HT-29 (cell line): ENCODE measurements at places on chromosomes 7 and 10. TPM values are rescaled to one million over a fixed set of nuclear protein-coding genes. Genes with fewer than 3 reads are reported as not detected.
A peak's percentile ranks its signal among the peaks of the same experiment; 100 is the strongest.

DNA sequence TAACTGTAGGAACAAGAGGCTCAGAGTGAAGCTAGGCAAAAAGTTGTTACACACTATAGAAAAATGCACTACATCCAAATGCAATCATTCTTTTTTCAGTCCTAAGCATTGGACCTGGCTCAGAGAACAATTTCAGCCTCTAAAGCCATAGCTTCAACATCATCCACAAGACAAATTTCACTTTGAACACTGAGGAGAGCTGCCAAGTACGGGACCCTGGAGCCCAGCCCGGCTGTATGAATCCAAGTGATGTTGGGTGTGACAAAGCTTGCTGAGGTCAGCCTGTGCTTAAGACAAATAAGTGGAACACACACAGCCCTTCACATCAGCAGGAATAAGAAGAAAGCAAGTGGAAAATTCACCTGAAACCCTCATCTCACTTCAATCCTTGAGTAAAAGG is 233.1 kb upstream of the PFKP start:
- no peak for DNase-seq

The FZD8 gene
- 0.99 and 1.1 TPM in 2 replicates for total RNA-seq

DNA sequence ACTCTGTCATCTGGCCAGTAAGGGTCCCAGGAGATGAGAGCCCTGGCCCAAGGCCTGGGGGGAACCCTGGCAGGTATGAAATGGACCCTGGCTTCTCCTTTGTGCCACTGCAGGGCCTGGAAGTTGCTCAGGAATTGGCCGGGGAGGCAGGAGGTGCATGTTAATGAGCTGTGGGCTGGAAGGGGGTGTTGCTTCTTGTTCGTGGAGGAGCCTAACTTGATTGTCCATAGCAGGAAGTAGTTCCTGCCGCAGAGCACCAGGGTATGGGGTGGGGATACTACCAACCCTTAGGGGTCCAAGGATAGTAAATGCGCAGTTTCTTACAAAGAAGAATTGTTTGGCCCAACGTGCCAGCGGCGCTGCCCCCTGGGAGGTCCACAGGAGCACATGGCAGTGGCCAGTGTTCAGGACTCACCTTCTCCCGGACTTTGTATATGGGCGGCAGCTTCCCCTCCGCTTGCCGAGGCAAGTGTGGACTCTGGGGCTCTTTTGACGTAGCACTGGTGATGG is 21.5 kb downstream of the TEX36 start:
- DNase-seq = no peak

The WDR86 gene
- total RNA-seq = 1.8 and 2.0 TPM in 2 replicates

DNA sequence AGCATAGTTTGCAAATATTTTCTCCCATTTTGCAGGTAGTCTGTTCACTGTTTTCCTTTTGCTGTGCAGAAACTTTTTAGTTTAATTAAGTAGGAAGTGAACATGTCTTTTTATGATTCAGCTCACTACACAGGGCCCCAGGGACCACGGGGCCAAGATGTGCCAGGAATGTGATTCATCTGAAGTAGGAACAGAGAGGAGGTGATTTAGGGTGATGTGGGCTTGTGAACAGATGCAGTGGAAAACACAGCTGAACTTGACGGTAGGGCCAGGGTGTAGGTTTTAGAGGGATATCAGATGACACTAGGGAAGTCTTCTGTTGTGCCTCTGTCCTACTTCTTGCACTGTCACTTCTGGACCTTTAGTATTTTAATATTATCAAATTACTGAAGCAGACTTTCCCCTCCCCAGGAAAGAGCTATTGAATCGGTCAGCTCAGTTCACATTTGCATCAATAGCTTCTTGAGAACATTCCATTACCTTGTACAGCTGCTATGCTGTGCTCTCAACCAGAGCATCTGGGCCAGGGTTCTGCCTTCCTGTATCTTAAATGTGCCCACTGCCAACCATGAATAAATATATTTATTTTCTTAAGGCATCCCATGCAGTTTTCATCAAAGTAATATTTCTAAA is 96.9 kb downstream of the OSBPL3 start:
- no peak for DNase-seq

DNA sequence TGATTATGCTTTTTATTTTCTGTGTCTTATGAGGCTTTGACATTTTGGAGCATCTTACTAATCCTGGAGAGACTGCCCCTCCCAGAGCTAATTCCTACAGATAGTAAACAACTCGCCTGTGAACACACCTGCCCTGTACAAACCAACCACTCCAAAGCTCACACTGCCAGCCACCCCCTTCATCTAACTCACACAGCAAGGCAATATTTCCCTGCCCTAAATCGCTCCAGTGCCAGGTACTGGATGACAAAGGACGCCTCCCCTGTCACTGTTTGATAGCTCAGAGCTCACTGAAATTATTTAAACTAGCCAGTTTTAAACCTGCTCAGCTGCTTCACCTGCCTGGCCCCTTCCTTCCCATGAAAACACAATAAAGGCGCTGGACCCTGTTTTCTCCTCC is 535.1 kb upstream of the CELF2 start:
- no peak for DNase-seq

The BAIAP2L1 gene
- total RNA-seq = 46.2 and 48.0 TPM in 2 replicates

The NEURL1 gene
- total RNA-seq = 5.4 and 7.2 TPM in 2 replicates

GRCh38 chr7:778271-778967 is 51.3 kb upstream of the PRKAR1B start:
- no peak for DNase-seq

The IKZF1 gene
- total RNA-seq = not detected in 2 replicates

- DNase-seq = peak; percentile 73
These were observed 2.5 kb downstream of the PRR15 start for GRCh38 chr7:29565982-29566746.

DNA sequence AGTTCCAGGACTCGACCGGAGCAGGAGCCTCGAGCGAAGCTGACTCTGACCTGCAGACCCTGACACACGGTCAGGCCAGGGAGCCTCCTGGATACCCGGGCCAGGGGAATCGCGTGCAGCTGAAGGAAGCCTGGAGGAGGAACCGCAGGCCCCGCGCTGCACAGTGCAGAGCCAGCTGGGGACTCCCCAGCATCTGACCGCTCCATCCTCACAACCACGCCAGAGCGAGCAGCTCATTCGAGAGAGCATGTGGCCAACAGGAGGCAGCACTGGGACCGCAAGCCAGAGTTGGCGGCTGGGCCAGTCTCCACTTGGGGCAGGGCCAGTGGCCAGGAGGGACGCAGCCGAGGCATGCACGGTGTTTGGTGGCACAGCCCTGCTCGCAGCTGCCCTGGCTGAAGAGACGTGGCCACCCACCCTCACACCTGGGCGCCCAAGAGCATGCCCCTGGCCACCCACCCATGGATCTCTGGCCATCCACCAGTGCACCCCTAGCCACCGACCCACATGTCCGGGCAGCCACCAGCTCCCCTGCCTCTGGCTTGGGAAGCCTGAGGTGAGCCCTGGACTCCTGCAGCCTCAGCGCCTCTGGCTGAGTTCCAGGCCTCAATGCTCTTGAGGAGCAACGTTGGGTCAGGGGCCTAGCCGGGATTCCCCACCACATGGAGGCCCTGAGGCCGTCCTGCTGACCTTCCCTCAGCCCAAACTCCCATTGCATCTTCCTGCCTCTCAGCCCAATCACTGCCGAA is 213.9 kb downstream of the ELFN1 start:
- no peak for DNase-seq

GRCh38 chr7:5694221-5694754 is 87.2 kb downstream of the RNF216 start:
- no peak for DNase-seq

DNA sequence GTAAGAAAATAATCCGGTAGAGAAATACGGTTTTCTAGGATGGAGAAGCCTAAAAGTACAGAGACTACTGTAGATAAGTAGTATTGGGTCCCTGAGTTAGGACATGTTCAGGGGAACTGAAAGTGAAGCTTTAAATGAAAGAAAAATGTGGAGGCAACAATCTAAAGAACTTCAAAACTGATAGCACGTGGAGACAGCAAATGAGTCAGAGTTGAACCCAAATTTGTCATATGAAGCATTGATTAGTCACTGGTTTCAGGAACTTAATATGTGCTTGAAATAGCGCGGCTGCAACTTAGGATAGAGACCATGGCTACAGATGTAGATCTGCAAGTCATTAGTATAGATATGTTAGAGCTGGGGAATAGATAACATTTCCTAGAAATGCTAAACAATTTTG is 1138.6 kb upstream of the SORCS1 start:
- DNase-seq = no peak

- no peak for DNase-seq
These were observed 6.4 kb downstream of the USP6NL start for GRCh38 chr10:11604865-11605650.

DNA sequence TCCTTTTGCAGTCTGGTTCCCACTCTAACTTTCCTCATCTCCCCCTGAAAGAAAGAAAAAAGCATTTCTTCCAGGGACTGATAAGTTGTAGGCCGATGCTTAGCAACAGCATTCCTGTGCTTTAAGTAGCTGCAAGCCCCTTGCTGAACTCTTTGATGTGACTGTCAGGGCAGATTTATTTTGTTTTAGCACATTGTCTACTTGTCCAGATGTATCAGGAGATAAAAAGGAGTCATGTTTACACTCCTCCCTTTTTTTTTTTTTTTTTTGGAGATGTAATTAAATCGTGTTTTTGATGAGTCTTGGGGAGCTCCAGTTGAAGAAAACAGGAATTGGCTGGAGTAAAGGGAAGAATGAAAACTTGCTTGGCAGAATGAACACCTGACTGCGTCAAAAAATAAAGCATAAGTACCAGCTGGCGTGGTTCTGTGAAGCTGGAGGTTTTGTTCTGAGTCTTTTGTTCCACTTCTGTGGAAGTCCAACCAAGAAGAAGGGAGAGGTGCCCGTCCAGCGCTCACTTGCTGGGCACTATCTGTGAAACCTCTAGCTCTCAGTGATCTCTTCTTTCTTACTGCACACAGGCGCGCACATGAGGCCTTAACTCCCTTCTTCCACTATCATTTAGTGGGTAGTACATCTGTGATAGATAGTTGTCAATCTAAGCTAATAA is 871.7 kb downstream of the LRMDA start:
- DNase-seq = no peak

- peak; percentile 45 for DNase-seq
These were observed 6.4 kb upstream of the DYNC2I1 start for GRCh38 chr7:158849768-158850544.

The CLRN3 gene
- total RNA-seq = 17.7 and 21.5 TPM in 2 replicates

DNA sequence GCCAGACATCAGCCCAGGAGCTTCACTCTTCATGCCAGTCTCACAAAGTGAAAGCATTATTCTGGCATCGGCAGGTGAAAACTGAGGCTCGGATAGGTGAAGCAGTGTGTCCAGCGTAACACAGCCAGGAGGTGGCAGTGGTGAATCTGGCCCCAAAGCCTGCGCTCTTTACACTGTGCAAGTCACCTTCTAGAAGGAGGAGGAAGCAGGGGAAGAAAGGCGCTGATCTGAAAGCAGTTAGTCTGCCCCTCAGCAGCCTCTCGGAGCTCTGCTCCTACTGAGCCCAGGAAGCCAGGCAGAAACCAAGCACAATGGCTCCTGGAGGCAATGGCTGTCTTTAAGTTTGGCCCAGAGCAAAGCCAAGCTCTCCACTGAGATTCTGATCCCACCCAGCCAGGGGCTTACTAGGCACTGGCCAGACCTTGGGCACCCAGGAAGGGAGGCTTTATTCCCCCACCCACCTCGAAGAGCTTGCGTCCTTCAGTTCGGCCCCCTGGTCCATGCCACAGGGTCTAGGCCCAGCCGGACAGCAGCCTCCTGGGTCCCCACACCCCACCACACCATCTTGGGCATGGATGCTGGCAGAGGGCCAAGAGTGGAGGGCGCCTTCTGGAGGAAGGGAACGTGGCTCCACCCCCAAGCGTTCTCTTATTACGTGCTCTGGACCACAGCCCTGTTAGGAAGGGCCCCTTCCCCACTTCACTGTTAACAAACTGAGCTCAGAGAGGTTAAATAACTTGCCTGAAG is 104.5 kb downstream of the GRID1 start:
- DNase-seq = peak; percentile 71

- DNase-seq = peak; percentile 68
These were observed 35.4 kb upstream of the FAM133B start for GRCh38 chr7:92625617-92626016.

The LRRTM3 gene
- total RNA-seq = not detected in 2 replicates

GRCh38 chr7:101299511-101300464 is 21.8 kb downstream of the IFT22 start:
- DNase-seq = no peak

DNA sequence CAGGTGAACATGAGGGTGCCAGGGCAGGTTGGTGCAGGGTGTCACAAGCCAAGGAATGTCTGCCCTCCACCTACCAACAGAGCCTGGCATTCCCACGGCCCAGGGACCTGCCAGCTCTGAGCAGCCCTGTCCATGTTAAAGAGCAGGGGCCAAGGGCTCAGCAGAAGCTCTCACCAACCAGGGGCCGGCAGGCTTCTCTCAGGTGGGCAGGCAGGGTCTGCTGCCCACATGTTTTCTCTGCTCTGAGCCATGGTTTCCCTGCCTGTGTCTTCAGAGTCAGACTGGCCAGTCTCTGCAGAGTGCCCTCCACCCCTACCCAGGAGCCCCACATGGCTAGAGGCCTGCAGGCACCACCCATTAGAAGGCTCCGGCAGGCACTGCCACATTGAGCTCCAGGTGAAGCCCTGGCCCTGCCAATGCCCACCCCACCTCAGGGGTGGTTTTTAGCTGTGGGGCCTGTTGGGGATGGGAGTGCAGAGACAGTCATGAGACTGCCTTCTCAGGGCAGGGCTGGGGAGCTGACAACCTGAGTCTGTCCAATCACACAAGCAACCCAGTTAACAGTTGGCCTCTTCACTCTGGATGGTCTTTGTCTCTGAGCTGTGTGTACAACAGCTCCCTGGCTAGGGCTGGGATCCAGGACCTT is 135.9 kb downstream of the ARHGAP22 start:
- DNase-seq = no peak

The ZNF789 gene
- total RNA-seq = 18.6 and 20.4 TPM in 2 replicates

DNA sequence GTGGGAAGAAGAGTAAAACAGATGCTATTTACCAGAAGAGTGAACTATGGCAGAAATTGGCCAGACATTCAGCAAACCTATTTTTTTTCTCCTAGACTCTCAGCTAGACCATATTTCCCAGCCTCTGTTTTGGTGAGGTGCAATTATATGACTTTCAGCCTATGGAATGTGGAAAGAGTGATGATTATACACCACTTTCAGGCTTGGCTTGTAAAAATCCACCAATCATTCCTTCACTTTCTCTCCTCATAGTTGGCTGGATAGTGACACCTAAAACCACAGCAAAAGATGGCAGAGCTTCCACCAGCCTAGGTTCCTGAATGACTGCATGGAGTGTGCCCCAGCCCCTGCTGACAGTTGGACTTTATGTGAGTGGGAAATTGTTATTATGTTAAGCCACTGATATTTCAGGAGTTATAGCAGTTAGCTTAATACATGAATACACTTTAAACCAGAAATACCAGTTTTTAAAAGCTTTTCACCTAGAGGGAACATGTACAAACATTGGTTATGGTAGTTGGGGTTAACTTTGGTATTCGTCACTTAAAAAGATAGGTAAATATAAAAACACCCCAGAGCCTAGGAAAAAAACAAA is 19.1 kb upstream of the TNKS2 start:
- peak; percentile 50 for DNase-seq

GRCh38 chr10:7439696-7440095 is 28.9 kb upstream of the SFMBT2 start:
- no peak for DNase-seq
